ENCODE measurements at places on chromosomes 4 and X.
A peak's percentile ranks its signal among the peaks of the same experiment; 100 is the strongest.

DNA sequence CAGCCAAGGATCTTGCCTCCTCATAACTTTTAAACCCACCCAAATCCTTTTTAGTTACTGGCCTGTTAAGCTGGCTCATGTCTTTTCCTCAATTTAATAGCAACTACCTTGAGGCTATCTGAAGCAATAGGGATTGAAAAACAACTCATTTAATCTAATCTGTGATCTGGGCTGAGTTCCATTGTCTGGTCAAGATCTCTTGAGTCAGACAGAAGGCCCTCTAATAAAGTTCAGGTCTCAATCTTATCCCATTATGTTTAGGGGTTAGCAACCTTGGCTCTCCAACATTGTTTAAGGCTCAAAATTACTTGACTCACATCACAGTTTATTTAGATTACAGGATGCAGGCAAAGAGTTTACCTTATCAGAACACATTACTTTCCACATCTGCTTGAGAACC is 436.1 kb downstream of the ANKRD50 start:
- peak; percentile 12 for DNase-seq

DNA sequence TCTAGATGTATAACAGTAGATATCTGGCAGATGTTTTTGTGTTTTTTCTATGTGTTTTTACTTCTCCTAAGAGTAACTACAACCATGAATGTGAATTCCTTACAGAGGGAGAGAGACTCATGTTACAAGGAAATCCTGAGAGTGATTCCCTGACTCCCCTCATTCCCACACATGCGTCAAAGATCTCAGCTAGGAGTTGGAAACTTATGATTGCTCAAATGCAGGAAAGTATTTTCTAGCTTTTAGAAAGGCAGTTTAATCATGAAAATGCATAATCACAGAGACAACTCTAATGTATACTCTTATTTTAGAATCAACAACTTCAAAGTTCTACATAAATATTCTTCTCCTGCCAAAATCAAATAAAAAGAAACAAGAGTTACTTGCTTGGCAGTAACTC is 121.8 kb downstream of the PDE5A start:
- DNase-seq: no peak

DNA sequence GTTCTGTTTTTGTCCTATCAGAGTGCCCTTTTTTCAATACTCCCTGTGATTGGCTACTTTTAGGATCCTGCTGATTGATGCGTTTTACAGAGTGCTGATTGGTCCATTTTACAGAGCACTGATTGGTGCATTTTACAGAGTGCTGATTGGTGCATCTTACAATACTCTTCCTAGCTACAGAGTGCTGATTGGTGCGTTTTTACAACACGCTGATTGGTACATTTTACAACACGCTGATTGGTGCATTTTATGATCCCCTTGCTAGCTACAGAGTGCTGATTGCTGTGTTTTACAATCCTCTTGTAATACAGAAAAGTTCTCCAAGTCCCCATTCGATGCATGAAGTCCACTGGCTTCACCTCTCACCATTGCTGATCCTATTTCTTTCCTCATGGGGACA is 176.8 kb downstream of the GC start:
- DNase-seq: no peak

DNA sequence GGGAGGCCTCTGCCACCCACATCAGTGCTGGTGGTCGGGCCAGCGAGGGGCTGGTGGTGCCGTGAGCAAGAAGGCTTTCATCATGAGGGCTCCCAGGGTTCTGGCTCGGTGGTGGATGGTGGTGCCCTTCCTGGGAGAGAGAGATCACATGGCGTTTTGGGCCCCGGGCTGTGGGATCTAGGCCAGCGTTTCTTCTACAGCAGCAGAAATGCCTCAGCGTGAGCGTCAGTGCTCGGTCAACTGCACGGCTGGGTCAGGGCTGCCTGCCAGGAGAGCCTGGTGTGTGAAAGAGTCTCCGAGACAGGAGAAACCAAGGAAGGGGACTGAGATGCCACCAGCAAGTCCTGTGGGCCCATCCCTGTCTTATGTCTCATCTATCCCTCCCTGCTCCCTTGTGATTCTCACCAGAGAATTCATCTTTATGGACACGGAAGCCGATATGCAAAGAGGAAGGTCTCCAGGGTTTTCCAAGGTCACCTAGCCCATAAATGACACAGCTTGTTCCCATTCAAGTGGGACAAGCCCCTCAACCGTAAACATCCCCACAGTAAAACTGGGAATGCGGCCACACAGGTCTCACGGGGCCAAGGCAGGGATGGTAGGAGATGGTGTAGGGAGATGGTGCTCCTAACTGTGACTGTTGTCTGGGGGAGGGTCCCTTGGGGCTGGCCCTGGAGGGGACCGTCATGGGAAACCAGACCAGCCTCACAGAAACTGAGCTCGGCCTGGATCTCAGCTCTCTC is 99.2 kb downstream of the SORCS2 start:
- peak; percentile 22 for DNase-seq

All from fibroblast of villous mesenchyme (primary cell).